ENCODE measurements at places on chromosomes 7 and 10.

DNA sequence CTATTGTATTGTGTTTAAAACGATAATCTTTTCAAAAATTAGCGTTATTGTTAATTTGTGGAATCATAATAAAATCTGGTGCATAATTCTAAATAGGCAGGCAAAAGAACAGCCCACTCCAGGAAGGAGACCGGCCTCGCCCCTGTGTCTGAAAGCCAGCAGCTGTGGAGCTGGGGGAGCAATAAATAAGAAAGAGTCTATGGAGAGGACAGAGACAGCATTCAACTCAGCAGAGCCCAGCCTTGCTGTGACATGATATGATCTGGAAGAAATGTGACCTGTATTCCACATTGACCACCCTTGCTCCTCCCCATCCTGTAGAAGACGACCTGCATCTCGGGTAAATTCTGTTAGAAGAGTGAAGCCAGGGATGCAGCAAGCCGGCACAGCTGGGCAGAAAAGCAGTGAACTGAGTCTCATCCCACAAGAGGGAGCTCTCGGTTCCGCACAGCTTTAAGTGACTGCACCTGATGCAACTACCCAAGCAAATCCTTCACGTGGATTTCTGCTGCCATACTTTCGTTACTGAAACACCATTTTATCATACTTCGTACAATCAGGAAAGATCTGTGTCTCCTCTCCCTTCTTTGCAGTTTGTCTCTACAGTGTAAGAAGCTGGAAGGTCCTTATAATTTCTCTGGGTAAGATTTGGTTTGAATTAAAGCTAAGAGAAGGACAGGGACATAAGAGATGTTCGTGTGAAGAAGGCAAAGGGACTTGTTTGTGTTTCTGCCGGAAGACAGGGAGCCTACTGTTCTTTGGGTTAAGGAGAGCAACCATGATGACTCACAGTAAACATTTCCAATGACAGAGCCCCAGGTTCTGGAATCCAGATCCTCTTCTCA is 427.1 kb downstream of the GPAM start:
- peak; percentile 4 for DNase-seq

DNA sequence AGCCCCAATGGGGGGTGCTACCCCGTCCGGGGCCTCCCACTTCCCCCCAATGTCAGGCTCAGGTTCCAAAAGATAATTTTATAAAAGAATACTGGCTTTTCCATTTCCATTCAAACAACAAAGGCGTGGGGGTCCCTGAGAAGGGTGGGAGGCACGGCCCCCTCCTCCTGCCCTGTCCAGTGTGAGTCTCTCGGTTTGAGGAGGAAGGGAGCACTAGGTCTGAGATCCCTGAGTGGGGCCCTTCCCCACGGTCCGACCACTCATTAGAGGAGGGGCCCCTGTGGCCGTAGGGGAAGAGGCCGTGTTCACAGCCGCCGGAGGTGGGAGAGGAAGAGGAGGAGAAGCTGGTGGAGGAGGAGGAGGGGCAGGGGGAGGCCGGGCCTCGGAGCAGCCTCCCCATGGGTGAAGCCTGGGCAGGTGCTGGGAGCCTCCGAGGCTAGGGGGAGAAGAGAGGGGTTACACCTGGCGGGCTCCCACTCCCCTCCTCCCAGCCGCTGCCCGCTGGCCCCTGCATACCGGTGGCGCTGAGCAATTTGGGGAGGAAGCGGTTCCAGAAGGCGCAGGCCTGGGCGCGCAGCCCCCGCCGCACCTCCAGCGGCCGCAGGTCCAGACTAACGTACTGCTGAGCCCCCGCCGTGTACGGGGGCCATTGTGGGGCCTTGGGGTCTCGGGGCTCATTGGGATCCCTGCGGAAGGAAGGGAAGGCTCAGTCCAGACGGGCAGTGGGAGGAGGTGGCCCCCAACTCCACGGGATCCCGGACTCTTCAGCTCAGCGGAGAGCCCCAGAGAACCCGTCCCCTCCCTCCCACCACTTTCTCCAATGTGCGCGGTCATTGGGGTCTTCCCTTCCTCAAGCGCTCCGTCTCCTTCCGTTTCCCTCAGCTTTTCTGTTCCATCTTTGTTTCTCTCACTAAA is 1.4 kb upstream of the UFSP1 start:
- DNase-seq, result no peak

DNA sequence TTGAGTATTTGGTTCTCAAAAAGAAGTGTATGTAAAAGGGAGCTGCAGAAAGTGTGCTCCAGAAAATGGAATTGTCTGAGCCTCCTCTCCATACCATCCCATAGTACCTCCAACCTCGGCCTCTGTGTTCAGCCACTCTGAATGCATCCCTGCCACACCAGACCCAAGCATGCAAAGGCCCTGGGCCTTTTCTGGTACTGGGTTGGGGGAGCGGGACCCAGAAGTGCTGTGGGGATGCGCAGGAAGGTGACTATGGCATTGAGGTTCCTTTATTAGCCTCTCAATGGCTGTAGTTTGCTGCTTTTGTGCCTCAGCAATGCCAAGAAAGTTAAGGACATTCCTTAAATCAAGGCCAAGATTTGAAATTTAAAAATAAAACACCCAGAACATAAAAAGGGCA is 2.1 kb upstream of the KCNMA1 start:
- no peak for DNase-seq

- no peak for DNase-seq
Measured at GRCh38 chr10:3887885-3888476, 103.0 kb upstream of the KLF6 start.

GRCh38 chr10:43082087-43082486 is 5.2 kb downstream of the RET start:
- no peak for DNase-seq

DNA sequence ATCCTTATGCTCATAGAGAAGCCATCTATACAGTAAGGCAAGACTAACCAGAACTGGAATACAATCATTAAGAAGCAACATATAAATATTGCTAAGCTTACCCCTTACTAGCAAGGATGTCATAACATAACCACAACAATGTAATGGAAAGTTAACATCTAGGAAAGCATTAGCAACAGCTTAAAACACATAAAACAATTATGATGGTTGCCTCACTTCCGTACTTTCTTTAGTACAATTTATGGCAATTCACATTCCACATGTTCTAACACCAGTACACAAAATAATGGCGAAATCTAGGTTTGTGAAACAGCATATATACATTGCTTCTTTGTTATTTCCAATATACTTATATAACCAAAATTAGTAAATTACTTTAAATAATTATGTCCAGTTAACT is 195.0 kb downstream of the AHR start:
- no peak for DNase-seq

- DNase-seq, result no peak
Measured at GRCh38 chr10:10826125-10826524, 191.5 kb upstream of the CELF2 start.

DNA sequence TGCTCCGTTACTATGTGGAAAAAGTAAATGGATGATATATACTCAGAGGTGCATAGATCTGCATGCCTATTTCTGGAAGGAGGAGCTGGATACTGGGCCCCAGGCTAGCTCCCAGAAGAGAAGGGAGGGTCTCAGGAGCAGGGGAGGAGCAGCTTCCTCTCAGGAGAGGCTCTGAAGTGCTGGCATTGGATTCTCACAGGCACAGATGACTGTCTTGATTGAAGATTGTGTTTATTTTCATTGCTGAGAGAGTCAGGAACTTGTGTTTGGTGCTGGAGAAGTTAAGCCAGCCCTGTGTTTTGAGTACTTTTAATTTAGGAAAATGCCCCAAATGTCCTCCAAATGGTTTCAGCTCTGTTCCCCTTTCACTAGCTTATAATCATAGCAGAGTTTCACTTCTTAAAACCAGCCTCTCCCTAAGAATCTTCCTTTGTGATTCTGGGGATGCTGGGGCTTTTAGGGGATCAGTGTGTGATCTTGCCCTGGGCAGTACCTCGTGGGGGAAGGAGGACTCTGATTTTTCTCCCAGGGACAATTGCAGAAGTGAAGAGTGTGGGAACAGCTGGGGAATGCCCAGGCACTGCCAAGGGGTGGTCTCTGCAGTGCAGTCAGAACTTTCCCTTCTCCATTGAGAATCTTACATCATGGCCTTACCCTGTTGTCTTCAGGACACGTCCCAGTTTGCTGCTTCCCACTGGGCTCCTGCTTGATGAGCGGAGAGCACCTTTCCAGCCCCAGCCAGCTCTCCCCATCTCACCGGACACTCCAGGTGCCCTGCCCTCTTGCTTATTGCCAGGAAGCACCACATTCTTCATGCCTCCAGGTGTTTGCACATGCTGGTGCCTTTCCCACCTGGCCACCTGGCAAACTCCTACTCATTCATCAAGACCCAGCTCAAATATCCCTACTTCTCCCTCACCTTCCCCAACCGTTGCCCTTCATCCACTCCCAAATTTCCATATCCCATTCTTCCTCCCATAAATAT is 102.8 kb downstream of the ARHGAP22 start:
- DNase-seq, result no peak

All from hippocampal formation (tissue), 2 donors.